ENCODE measurements at places on chromosomes 1 and 21.

GRCh38 chr1:224846119-224846907 is 83.2 kb upstream of the DNAH14 start:
- DNase-seq: no peak

- DNase-seq: no peak
These were observed 1.6 kb downstream of the PALMD start for GRCh38 chr1:99647490-99647889.

- no peak for DNase-seq
These were observed 18.7 kb upstream of the WARS2 start for GRCh38 chr1:119159111-119159510.

- no peak for DNase-seq
These were observed 76.2 kb downstream of the FBXO2 start for GRCh38 chr1:11578004-11578403.

DNA sequence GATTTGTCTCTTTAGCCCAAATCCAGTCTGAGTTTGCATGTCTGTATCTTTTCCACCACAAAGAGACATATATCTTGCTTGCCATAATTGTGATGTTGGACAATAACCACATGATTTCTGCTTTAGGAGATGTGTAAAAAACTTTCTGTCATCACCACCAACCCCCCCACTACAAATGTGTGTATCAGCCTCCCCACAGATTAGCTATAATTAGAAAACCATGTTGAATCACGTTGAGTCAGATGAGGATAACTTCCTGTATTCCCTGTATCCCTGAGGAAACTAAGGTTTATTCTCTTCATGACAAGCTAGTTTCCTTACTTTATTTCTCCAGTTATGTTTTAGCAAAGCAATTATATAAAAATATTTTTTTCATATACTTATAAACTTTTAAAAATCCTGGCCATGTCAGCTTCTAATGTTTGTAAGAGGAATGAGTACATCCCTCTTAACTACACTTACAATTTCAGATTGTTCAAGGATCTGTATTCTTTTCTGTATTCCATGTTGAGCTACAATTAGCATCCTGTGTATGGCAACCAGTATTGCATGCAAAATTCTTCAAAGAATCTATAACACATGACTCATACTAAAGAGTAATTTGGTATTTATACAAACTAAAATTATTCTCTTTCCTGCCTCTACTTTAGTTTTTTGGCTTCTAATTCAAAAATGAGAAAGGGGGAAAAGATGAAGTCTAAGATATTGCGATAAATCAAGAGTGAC is 143.0 kb downstream of the FMN2 start:
- DNase-seq: no peak

- no peak for DNase-seq
These were observed 2.1 kb upstream of the PDIK1L start for GRCh38 chr1:26109229-26110164.

- DNase-seq: no peak
These were observed 3.9 kb upstream of the FCAMR start for GRCh38 chr1:206974140-206974539.

DNA sequence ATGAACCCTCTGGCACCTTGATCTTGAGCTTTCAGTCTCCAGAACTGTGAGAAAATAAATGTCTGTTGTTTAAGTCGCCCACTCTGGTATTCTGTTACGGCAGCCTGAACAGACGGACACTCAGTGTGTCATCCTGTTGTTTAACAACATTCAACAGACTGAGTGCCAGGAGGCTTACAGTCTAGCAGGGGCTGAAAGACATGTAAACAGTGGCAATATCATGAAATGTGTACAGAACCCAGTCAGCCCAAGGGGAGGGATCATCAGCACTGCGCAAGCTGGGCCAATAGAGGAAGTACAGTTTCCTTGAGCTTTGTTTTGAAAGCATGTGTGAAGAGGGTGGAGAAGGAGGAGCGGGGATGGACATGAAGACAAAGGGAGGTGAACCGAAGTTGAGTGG is 13.6 kb downstream of the DIP2A start:
- DNase-seq: no peak

DNA sequence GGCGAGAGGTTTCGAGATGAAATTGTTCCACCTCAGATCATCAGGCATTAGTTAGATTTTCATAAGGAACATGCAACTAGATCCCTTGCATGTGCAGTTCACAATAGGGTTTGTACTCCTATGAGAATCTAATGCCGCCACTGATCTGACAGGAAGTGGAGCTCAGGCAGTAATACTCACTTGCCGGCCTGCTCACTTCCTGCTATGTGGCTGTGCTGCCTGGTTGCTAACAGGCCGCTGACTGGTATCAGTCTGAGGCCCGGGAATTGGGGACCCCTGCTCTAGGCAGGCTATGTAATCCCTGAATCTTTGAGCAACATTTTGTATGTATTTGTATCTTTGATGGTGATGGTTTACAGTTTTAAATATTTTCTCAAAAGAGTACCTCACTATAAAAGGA is 32.5 kb downstream of the XKR8 start:
- DNase-seq: no peak

- no peak for DNase-seq
These were observed 113.1 kb upstream of the ESRRG start for GRCh38 chr1:216836316-216836715.

DNA sequence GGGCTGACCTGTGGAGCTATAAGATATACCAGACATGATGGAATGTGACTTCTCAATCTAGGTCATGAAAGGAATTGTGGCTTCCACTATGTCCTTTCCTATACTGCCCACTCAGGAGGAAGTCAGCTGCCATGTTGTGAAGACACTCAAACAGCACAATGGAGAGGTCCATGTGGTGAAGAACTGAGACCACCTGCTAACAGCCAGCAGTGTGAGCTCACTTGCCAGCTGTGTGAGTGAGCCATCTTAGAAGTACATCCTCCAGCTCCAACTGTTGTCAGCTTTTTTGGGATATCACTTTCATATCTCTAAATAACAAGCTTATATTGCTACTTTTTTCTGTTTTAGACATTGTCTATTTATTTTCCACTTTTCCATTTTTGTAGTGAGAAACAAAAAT is 29.7 kb downstream of the OLFML3 start:
- no peak for DNase-seq

GRCh38 chr1:173392895-173393658 is 84.1 kb upstream of the PRDX6 start:
- no peak for DNase-seq

DNA sequence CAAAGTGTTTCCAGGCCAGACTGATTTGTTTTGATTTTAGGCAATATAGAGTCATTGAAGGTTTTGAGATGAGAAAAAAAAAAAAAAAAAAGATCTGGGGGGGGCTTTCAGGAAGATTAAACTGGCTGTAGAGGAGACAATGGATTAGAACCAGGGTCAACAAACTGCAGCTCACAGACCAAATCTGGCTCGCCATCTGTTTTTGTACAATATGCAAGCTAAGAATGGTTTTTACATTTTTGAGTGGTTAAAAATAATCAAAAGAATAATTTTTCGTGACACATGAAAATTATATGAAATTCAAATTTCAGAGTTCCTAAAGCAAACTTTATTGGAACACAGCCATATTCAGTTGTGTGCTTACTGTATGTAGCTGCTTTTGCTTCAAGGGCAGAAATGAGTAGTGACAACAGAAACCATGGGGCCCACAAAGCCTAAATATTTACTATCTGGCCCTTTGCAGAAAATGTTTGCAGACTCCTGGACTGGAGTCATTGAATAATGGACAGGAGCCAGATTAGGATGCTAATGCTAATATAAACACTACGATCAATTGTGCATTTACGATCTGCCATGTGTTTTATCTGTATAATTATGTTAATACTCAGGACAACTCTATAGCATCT is 375.7 kb upstream of the DAB1 start:
- DNase-seq: no peak

GRCh38 chr1:45009956-45010854 is 919 bp downstream of the HECTD3 start:
- DNase-seq: no peak

- DNase-seq: no peak
These were observed 14.4 kb downstream of the HLX start for GRCh38 chr1:220893701-220894024.

GRCh38 chr1:13824626-13825025 is 124.6 kb downstream of the PRDM2 start:
- no peak for DNase-seq

GRCh38 chr1:47696404-47696736 is 258.5 kb downstream of the FOXD2 start:
- no peak for DNase-seq

- no peak for DNase-seq
These were observed 3.6 kb upstream of the PRRX1 start for GRCh38 chr1:170660281-170660713.

DNA sequence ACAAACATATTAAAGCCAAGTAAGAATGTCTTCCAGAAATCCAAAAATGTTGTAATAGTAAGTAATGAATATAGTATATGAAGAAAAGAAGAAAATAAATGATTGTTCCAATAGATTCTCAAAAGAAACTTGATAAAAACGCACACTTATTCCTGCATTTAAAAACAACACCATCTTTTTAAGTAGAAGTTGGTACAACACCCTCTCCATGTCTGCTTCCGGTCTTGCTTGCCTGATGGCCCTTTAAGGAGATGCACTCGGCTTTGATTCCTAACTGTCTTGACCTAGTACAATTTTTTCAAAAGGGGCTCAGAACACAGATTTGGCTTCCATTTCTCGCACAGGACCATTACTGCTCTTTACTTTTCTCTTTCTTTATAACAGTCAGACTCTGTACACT is 9.0 kb downstream of the CLCA1 start:
- DNase-seq: no peak

DNA sequence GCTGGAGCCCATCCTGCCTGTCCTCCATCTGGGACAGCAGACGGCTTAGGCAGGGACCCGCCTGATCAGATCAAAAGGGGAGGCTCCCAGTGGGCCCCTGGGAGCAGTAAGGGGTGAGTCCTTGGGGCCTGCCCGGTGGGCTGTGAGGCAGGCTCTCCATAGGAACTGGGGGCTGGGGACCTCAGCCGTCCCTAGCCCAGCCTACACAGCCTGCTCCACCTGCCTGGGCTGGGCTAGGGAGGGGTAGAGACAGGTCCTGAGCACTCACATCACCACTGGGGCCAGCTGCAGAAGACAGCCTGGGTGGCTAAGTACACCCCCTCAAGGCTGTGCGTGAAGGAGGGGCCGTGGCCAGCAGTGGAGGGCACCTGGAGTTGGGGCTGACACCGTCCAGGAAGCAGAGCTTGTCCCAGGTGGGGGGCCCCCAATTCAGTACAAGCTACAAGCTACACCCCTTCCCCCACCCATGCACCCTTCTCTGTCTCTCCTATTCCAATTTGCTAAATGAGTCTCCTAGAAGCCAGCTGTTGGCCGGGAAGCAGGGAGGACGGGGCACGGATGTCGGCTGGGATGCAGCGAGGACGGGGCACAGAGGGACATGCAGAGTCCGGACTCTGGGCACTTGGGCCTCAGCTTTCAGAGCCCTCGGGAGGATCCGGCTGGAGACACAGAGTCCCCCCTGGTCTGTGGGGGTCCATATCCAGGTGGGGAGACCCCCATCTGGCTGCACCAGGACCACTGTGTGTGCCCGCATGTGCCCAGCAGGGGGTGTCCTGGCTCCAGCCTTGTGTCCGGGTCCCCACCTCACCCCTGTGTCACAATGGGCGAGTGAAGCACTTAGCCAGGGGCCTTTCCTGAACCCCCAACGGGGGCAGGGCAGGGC is 1.7 kb downstream of the ISG15 start:
- no peak for DNase-seq

GRCh38 chr21:41333752-41334151 is 17.2 kb downstream of the FAM3B start:
- DNase-seq: no peak

- DNase-seq: no peak
These were observed 73.1 kb upstream of the SCCPDH start for GRCh38 chr1:246651012-246651695.

DNA sequence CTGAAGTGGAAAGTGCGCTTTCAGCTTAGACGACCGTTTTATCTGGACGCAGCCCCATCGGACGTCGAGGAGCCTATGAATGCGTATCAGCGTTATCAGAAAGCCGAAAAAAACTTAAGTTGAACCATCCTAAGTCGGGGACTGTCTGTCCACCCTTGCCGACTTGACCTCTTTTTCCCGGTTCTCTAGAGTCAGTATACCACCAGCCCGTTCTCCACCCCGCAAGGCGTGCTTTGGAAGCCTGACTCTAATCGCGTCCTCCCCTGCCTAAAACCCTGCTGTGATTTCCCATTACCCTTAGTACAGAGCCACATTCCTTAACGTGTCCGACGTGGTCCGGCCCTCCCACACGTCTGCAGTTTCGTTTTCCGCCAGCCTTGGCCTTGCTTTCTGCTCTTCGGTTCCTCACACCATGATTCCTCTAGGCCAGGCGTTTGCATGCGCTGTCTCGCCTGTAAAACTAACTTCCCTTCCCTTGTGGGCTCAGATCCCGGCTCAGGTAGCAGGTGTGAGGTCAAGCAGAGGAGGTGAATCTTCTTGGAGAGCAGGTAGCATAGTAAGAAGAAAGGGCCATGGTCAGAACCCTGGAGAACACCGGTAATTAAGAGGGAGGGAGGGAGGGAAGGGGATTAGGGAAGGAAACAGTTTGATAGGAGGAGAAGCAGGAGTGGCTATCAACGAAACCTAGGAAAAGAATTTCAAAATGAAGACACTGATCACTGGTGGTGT is 865 bp downstream of the ADPRS start:
- no peak for DNase-seq

DNA sequence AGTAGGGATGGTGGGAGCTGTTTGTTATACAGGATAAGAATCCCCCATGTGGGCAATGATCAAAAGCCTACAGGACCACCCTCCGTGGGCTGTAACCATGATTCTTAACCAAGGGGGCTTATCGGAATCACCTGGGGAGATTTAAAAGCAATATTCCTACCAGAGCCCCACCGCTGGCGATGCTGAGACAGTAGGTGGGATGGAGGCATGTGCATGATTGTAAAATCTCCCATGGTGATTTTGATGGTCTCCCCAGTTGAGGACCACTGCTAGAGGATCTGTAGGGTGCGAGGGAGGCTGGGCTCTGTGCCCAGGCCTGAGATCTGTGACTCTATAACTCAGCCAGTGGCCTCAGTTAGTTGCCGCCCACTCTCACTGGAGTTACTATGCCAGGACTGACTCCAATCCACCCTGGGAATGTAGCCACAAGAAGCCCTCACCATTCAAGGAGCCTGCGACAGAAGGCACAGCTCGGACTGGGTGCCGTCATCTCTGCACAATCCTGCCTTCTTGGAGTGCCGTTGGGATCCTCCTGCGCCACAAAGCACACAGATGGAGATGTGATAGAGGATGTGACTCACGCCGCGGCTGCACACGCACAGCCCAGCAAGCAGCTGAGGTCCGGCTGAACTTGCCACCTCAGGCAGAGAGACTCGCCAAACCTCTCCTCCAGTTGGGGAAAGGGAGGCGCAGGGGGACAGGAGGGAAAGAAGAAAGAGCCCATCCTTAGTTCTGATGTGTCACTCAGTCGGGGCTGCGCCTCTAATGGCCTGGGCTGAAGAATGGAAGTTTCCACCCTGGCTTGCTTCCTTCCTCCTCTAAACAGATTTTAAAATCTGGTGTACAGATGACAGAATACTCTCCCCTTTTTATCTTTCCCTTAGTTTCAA is 26.5 kb downstream of the AKNAD1 start:
- no peak for DNase-seq

DNA sequence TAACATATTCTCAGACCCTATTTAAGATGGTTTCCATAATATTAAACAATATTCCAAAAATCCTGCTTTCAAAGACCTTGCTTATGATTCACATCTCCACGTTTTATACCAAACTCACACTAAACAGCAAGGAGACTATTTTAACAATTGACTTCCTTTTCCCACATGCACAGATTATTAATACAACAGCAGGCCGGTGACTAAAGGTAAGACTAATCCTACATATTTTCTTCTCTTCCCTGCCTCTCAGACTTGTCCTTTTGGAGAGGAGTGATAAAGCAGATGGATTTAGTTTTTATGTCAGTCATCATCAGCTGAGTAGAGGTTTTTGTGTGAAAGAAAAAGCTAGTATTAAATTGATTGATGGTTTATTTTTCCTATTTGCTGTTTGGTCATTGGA is 400.6 kb downstream of the NTNG1 start:
- no peak for DNase-seq

All from activated CD4-positive, CD25-positive, alpha-beta regulatory T cell (primary cell).